Ureter (tissue), 1 donor: ENCODE measurements at places on chromosomes 1 and 21. TPM values are rescaled to one million over a fixed set of nuclear protein-coding genes. Genes with fewer than 3 reads are reported as not detected.

The USH2A gene
- 0.23 TPM for total RNA-seq

- no peak for DNase-seq
These were observed 196.3 kb downstream of the TTLL7 start for GRCh38 chr1:83802460-83803152.

The FAM110D gene
- total RNA-seq: 7.9 TPM

The HSPG2 gene
- 298 TPM for total RNA-seq

The KRTAP19-2 gene
- total RNA-seq: not detected

The LRRC8B gene
- total RNA-seq: 14.4 TPM

DNA sequence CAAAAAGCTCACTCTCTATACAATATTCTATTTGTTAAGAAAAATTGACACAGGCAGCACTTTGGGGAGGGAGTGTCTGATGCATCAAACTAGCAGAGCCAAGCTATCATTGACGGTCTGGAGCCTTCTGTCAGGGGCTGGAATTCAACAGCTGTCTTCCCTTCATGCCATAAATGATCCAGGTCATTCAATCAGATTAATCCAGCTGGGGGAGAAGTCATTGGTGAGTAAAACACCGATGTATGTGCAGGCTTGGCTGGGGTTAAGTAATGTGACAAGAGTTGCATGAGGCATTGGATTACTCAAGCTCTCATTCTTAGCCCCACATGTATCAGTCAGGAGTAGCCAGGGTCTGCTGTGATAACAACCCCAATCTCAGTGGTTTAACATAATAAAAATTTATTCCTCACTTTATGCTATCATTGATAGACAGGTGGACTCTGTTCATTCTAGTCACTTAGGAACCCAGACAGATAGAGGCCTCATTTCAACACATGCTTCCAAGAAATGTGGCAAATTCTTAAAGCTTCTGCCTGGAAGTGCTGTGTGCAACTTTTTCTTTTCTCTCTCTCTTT lies 118.1 kb upstream of the GADD45A start:
- no peak for DNase-seq

GRCh38 chr1:162530307-162530987 lies 31.1 kb upstream of the UAP1 start:
- DNase-seq: no peak

- DNase-seq: no peak
These were observed 107.4 kb upstream of the ESRRG start for GRCh38 chr1:216830424-216831210.

- no peak for DNase-seq
These were observed 285.5 kb downstream of the LRRC40 start for GRCh38 chr1:69919922-69920273.

- DNase-seq: no peak
These were observed 35.3 kb downstream of the FCRL5 start for GRCh38 chr1:157517016-157517415.

The GPR3 gene
- 0.47 TPM for total RNA-seq

The FOXE3 gene
- not detected for total RNA-seq

DNA sequence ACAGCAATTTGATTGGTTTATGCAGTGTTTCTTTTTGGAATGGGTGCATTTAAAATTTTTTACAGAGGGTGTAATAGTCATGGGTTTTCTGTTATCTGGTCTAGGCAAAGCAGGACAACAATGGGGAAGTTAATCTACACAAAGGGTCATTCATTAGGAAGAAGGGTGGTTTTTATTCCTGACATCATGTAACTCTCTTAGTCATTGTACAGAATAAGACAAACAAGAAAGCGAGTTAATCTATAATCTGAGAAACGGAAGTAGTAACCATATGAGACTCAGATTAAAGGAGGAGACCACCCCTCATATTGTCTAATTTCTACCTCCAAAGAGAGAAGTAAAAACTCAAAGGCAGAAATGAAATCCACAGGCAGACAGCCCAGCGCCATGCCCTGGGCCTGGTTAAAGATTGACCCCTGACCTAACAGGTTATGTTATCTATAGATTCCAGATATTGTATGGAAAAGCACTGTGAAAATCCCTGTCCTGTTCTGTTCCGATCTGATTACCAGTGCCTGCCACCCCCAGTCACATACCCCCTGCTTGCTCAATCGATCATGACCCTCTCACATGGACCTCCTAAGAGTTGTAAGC lies 10.5 kb upstream of the IFI6 start:
- no peak for DNase-seq

DNA sequence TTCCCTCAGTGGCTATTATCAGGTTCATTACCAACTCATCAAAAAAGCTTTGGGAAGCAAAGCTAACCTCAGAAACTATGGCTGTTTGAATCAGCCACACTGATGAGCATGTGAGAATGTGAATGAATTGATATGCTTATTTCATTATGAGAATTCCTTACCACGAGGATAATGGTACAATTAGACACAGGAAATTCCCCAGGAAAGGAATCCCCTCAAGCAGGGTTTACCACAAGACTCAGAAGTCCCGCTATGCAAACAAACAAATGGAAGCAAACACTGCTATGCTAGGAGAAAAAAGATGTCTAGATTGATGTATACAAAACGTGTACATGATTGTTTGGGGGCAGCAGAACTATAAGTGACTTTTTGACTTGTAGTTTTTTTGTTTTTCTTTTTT lies 205.0 kb downstream of the HMCN1 start:
- DNase-seq: no peak

GRCh38 chr1:81542196-81542595 lies 258.5 kb upstream of the ADGRL2 start:
- no peak for DNase-seq

The RGS18 gene
- total RNA-seq: 1.8 TPM

GRCh38 chr1:184693011-184693410 lies 61.6 kb downstream of the EDEM3 start:
- DNase-seq: no peak

The CHI3L1 gene
- 8.8 TPM for total RNA-seq

The GPX7 gene
- total RNA-seq: 8.9 TPM
